ENCODE measurements at places on chromosomes 6 and 20.
A peak's percentile ranks its signal among the peaks of the same experiment; 100 is the strongest.

GRCh38 chr6:42378125-42378524, 73.6 kb downstream of the TRERF1 start:
- no peak for DNase-seq

DNA sequence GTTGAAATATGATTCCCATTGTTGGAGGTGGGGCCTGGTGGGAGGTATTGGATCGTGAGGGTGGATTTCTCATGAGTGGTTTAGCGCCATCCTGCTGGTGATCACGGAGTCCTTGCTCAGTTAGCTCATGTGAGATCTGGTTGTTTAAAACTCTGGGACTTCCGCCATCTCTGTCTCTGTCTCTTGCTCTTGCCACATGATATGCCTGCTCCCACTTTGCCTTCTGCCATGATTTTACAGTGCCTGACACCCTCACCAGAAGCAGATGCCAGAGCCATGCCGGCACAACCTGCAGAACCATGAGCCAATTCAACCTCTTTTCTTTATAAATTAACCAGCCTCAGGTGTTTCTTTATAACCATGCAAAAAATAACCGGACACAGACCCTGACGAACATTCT, 44.7 kb upstream of the ZFP64 start:
- DNase-seq = no peak

- DNase-seq = no peak
Measured at GRCh38 chr6:136811272-136811671, 11.1 kb upstream of the PEX7 start.

DNA sequence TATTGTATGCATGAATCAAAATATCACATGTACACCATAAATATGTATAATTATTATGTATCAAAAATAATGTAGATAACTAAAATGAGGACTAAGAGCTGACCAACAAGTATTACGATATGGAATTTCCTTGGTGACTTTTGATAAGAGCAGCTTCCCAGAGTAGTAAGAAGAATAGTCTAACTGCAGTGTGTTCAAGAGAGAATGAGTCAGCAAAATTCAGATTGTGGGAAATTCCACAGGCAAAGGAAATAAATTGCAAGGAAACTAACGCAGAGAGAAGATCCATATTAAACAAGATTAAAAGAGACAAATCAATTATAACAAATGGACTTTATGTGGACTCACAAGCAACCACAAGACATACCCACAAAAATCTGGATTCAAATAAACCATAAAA, 26.4 kb downstream of the FRK start:
- DNase-seq = no peak

GRCh38 chr6:160791981-160792418, 90.0 kb downstream of the PLG start:
- no peak for DNase-seq

DNA sequence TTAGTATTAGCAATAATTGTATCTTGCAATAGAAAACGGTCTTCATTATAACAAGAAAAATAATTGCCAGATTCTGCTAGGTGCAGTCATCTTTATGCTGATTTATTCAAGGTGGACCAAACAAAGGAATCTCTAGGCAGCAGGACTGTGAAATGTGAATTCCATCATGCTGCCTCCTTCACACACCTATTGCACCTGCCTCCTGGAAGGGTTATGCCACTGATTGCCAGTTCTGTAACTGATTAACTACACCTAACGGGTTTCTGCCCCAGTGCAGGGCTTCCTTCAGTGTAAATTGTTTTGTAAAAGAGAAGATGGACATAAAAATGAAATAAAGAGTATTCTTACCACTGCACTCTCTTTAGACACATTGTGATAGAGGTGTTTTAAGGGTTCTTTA, 96.1 kb downstream of the FOXO3 start:
- no peak for DNase-seq

- no peak for DNase-seq
Measured at GRCh38 chr6:37865504-37865903, 46.0 kb downstream of the ZFAND3 start.

DNA sequence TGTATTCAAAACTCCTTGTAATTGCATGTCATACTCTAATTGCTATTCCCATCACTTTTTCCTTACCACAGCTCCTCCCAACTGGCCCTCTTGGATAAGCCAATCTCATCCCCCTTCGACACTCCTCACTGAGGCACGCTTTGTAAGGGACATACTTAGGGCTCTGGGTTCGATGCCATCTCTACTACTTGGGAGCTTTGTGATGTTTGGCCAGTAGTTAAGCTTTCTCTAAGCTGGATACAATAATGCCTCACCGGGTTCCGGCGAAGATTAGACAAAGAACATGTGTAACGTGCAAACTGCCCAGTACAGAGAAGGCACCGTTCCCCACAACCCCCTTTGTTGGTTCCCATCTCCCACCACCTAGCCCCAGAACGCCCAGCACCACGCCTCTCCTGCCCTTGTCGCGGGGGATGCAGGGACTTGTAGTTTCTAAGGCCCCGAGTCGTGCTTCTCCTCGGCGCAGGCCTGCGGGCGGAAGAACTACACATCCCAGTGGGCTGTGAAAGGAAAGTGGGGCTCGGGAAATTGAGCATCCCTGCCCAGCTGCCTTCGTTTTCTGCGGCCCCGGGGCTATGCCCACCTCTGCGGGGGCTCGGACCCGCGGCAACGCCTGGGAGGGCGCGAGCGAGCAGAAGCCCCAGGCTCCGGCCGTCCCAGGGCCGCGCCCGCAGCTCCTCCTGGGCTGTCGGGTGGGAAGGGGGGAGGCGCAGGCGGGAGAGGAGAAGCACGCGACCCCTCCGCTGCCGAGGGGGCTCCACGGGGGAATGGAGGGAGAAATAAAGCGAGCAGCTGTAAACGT, 1.1 kb upstream of the ZDHHC14 start:
- peak; percentile 76 for DNase-seq

DNA sequence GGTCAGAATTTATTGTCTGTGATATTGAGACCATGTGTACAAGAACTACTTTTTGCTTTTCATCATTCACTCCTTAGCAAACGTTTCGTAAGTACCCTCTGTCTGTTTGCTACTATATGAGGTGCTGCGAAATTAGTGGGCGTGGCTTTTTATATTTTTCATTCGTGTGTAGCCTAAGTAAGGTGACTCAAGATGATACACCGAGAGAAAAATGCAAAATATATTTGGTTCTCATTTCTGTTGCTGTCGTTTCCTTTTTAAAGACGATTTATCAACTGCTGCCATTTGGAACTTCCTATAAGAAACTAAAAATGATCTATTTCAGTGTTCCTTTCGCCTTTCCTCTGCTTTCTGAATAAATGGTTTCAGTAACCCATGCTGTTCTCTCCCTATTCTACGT, 61.2 kb downstream of the VAPB start:
- no peak for DNase-seq

DNA sequence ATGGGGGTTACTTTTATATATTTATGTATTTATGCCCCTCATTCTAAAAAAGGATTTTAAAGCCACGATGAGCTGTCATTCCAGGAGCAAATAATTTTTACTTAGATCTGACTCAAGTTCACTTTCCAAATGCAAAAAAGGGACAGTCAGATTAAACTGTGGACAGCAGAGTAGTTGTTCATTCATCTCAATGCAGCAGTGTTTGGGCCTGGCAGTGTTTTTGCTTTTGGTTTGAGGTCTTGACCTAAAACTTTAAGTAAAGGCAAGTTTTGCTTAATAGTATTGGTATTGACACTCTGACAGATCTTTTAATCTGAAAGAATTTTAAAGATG, 13.9 kb downstream of the JARID2 start:
- no peak for DNase-seq

GRCh38 chr6:157274471-157275226, 48.7 kb downstream of the TMEM242 start:
- DNase-seq = peak; percentile 56

GRCh38 chr6:71410164-71410566, 121.6 kb downstream of the OGFRL1 start:
- DNase-seq = no peak

DNA sequence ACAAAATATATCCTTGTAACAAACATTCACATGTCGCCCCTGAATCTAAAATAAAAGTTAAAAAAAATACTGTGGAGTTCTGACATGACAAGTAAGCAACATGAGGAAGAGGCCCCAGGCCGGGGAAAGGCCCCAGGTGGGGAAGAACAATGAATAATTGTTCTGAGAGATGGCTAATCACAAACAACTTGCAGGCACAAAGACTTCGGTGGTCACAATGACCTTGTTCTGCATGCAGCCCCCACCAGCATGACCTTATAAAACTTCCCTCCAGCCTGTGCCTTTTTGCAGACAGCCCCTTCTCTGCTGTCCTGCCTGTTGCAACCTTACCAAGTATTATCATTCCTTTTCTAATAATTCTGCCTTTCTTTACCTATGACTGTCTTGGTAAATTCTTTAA, 95.7 kb upstream of the MYLIP start:
- no peak for DNase-seq

DNA sequence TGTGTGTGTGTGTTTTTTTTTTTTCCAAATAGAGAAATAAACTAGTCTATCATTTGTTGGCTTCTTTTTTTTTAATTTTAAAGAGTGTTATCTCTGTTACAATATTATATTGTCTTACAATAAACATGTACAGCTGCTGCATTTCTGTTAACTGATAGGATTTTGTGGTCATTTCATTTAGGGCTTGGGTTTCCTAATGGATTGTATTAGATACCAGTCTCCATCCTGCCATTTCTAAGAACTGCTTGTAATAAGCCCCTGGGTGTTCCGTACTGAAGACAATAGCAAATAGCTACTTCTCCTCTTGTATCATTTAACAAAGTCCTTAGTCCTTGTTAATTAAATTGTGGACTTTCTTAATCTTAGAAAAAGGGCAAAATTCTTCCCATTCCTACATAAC, 45.7 kb downstream of the SOBP start:
- DNase-seq = no peak

DNA sequence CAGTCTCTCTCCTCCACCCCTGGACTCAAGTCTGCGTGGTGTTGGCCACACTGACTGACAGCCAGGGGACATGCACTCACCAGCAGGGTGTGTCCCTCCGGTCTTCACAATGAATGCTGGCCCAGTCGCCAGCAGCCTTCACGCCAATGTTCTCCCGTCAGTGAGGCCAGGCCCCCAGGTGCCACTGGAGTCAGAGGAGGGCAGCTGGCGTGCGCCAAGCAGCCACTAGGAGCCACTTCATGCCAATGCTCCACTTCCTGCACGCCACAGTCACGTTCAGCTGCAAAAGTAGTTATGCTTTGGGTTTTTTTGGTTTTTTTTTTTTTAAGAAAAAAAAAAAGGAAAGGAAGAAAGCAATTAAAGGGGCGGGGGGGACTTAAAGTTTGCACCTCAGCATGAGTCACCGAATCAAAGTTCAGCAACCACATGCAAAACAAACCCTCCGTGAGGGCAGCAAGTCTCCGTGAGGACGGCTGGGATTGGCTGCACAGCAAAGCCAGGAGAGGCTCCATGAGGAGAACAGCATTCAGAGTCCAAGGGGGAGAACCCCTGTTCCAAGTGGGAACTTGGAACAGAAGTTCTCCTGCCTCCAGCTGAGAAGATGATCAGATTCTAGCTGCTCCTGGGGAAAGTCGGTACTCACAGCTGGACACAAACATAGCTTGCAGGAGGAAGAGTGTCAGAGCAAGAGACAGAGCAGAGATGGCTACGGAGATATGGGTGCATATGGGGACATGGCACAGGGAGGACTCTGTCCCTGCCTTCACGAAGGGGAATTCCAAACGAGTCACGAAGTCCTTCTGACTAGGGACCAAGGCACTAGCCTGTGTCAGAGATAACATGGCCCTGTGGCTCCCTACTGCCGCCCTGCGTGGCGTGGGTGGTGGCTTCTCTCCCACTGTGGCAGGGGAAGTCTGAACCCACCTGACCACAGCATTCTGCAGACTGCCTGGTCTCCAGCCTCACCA, at the start of gene ZC3H12D:
ZC3H12D (minus strand) TSS at position 282 of the 968 bp plus-strand sequence. CDS start 10,471 bp downstream, outside the sequence.
- peak; percentile 52 for DNase-seq

- no peak for DNase-seq
Measured at GRCh38 chr6:27532820-27533538, 60.1 kb upstream of the ZNF184 start.

DNA sequence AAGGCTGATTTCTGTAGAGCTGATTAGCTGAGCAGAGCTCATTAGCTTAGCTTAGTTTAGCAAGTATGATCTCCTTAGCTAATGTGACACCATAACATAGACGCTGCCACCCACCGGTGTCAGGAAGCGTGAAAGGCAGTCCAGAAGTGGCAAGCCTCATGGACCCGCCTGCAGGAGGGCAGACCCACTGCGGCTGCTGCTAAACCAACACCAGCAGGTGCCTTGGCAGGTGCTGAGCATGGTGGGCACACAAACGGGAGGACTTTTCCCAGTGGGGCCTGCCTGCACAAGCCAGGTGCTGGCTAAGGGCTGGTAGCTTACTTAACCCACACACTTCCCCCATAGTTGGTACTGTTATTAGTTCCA, 22.7 kb downstream of the ZDHHC14 start:
- no peak for DNase-seq

GRCh38 chr6:150767571-150768018, 97.9 kb upstream of the MTHFD1L start:
- no peak for DNase-seq

DNA sequence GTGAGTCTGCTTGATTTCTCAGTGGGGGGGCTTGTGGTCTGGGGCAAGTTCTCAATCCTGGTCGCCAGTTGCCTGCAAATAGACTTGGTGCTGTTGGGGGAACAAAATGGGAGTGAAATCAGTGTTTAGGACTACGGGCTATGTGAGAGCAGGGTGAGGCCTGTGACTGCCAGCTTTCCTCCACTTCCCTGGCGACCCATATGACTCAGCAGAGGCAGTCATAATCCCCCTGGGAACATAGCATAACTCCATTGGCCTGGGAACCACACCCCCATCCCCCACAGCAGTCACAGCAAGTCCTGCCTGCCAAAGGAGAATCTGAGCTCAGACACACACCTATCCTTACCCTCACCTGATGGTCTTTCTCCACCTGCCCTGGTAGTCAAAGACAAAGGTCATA, 387.9 kb downstream of the LMBRD1 start:
- no peak for DNase-seq

DNA sequence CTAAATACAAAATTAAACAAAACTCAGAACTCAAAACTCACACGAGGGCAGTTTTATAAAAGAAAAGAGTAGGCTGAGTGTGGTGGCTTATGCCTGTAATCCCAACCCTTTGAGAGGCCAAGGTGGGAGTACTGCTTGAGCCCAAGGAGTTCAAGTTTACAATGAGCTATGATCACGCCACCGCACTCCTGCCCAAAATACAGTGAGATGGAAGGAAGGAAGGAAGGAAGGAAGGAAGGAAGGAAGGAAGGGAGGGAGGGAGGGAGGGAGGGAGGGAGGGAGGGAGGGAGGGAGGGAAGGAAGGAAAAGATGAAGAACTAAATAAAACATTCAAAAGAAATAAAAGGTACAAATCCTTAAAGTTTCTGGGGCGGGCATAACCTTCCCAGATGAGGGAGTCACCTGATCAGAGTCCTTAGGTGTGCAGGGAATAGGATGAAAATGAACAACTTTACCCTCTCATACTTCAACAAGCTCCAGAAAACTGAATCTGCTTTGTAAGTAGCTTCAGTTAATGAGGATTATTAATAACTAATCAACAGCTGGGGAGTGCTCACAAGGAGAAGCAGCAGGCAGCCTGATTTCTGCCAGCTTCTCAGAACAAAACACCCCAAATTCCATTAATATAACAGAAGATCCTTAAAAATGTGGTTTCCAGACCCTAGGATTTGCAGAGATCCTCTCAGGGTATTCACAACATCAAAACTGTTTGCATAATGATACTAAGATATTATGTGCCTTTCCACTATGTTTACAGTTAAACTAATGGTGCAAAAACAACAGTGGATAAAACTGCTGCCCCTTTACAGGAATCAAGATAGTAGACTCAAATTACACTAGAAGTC, 21.8 kb downstream of the LMBRD1 start:
- DNase-seq = no peak

GRCh38 chr6:162088091-162088490, 639.5 kb downstream of the PRKN start:
- no peak for DNase-seq

GRCh38 chr6:161949531-161949930, 675.7 kb upstream of the AGPAT4 start:
- no peak for DNase-seq
